Nephron progenitor cell (in vitro differentiated cells): ENCODE measurements at places on chromosomes 16 and 17.

- DNase-seq: no peak
Observed at GRCh38 chr16:73060892-73061490, 13.1 kb upstream of the ZFHX3 start.

GRCh38 chr17:4854111-4854681 is 21.1 kb downstream of the MINK1 start:
- no peak for DNase-seq

GRCh38 chr17:55478971-55479370 is 32.3 kb downstream of the SMIM36 start:
- no peak for DNase-seq

- DNase-seq: no peak
Observed at GRCh38 chr17:32208436-32208835, 57.2 kb upstream of the RHBDL3 start.

GRCh38 chr16:24713379-24713778 is 16.1 kb upstream of the TNRC6A start:
- DNase-seq: no peak

DNA sequence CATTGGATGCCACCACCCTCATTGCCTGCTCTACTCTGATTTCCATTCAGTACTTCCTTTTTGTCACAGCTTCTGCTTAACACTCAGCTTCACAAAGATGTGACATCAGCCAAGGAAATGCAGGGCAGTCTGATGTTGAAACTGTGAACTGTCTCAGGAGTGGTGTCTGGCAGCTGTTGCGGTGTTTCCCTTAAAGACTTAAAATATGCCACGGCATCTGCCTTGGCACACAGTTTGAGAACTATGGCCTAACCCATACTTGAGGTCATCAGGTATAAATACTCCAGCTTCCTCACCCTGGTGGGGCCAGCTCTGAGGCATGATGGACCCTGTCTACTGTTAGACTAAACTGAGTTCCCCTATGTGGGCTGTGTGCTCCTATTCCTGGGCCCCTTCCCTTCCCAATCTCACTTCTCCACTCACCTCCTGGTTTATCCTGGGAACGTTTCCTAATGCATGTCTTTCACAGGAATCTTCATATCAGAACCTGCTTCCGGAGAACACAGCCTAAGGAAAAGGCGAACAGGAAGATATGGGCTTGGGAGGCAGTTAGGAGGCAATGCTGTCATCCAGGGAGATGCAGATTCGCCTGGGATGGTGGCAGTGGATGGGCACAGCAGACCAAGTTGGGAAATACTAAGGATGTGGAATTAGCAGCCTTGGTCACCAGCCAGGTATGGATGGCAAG is 96.5 kb downstream of the WSCD1 start:
- no peak for DNase-seq

DNA sequence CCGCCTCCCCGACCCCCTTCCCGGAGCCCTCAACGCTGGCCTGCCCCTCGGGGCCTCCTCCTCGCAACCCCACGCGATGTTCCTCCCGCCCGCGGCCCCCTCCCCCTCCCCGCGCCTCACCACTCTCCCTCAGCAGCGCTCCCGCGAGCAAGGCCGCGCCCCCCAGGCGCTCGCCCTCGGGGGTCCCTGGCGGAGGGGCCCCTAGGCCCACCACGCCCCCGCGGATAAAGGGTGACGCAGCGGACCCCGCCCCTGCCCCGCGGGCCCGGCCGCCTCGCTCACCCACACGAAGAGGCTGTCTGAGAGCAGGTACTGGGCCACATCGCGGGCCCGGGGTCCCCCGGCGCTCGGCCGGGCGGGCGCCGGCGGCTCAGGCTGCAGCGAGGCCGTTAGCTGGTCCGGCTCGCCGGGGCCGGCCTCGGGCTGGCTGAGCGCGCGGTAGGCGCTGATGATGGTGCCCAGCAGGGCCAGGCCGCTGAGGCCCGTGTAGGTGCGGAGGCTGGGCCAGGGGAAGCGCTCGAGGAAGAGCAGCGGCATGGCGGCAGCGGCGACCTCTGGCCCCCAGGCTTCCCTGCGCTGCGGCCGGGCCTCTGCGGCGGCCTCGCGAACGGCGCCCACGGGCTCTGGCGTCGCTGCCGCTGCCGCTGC is 430 bp downstream of the AMFR start:
- DNase-seq: peak; percentile 67

DNA sequence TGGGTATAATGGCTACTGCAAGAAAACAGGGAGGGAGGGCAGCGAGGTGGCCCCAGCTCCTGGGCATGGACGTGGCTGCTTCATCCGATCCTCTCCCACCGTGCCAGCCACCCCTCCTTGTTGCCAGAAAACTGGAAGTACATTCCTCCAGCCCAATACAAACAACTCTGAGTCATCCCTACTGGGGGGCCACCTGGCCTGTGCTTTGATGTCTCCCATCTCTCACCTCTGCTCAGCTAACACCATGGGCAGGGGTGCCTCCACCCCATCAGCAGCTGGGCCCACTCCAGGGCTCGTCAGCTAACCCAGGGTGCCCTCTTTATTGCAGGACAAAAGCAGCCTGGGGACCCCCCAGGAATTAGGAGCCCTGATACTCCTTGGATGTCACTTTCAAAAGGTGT is 2.0 kb downstream of the RHBDF2 start:
- DNase-seq: no peak
